ENCODE measurements at places on chromosomes 7 and 10.

- DNase-seq: peak; percentile 60
Observed at GRCh38 chr7:150368884-150369747, 494 bp downstream of the REPIN1 start.

GRCh38 chr10:8172604-8173003 is 118.1 kb downstream of the GATA3 start:
- DNase-seq: no peak

DNA sequence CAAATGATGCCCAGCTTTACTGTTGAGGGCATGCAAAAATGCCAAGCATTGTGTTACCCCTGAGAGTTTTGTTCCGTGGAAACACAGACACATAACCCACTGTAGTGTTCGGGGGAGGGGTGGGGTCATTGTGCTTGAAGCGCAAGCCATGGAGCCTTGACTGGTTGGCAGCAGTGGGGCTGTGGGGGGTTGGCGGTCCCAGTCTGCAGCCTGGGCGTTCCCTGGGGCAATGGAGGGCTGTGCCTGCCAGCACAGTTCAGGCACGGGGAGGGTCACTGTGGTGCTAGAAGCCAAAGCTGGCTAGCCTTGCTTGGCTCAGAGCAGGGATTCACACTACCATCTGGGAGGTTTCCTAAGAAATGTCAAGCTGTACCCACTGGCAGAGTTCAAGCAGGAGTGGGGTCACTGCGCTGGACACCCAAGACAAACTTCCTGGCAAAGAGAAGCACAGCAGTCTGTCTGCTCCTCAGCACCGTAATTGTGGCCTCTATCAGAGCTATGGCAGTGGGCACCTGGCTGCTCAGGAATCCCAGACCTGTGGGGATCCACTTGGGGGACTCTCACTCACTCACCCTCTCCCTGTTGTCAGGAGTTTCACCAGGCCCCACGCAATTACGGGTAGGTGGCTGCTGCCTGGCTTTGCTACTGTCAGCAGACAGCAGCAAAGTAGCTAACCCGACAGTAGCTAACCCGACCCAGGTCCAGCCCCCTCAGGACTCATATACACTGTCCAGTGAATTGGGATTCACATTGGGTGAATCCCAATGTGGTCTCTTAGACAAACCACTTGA is 292.4 kb downstream of the ZWINT start:
- no peak for DNase-seq

- DNase-seq: no peak
Observed at GRCh38 chr7:21304808-21305375, 123.0 kb upstream of the SP4 start.

DNA sequence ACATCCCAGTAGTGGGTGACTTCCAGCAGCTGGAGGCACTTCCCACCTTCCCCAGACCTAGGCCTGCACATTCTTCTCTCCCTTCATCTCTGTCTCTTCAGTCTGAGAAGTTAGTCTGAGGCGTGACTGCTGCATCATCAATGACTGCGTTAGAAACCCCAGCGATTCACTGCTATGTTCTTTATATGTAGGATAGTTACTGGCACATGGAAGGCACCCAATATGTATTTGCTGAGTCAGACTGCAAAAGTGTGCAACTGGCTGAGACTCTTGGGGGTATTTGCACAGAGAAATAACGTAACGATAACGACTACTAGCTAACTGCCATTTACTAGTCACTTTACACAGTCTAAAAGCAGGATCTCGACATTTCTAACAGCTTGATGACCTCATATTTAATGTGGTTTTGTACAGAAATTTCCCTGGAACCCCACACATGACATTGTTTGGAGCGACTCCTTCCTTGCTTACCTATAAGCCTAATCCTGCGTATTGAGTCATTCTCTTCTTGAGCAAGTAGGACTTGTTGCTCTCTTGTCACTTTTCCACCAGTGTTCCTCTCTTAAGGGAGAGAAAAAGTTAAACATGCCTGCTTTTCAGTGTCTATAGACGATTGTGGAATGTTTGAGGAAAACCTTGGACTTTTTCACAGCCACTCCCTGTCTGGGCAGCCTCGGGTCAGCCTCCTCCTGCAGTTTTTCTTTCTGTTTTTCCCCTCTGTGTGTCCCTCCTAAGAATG is 45.5 kb downstream of the THNSL1 start:
- no peak for DNase-seq

DNA sequence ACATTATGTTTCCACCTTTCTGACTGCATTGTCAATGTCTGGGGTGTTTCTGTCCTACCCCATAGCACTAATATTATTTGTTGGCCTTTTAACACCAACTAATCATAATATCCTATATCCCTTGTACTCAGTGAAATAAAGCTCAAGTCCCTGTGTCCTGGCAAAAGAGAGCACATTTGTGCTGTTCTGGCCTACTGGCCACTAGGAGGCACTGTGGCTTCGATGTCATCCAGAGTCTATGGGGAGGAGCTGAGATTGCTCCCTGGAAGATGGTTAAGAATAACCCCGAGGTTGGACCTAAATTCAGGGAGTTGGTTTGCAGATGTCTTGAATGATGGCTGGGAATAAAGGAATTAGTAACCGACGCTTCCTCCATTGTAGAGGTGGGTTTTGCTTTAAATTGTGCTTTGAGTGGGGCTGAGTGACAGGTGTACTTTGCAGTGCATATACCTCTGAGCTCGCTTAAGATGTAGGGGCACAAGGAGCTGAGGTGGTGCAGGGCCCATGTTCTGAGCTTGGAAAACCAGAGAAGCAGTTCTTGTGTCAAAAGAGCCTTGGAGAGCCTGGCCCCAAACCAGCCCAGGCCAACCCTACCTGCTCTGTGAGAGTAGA is 191.2 kb upstream of the PRSS1 start:
- DNase-seq: peak; percentile 9

GRCh38 chr10:35712486-35712885 is 70.4 kb upstream of the FZD8 start:
- no peak for DNase-seq

- no peak for DNase-seq
Observed at GRCh38 chr7:17502213-17503060, 204.0 kb downstream of the AHR start.

GRCh38 chr7:35645691-35646090 is 49.2 kb downstream of the HERPUD2 start:
- DNase-seq: no peak

- no peak for DNase-seq
Observed at GRCh38 chr7:13327669-13328068, 640.2 kb downstream of the ARL4A start.

DNA sequence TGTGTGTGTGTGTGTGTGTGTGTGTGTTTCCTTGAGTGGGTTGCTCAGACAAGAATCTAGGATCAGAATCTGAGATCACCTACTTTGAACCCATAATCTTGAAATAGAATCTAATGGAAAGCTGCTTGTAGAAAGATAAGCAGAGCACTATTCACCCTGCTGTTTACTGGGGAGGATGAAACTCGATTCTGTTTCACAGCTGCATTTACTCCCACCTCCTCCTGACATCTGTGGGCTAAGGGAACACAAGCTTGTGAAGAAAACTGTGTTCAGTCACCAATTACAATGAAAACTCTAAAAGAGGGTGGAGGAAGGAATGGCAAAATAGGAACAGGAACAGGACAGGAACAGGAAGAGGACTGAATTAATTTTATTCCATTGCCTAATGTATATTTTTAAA is 269.5 kb downstream of the TSPAN12 start:
- DNase-seq: no peak

DNA sequence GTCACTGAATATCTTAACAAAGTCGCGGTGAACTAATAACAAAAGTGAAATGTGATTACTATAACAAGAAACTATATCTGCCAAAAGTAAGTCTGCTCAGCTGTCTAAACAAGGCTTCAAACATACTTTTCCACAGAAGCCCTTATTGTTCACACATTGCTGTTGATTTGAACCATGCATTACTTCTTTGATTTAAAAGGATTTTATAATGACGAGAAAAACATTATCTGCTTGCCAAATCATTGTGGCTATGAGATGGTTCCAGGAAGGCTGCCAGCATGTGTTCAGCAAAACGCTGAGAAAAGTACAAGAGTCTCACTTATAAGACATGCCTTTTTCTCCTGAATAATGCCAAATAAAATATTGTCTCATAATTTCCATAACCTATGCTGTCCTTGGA is 24.4 kb downstream of the RNF133 start:
- no peak for DNase-seq

- peak; percentile 84 for DNase-seq
Observed at GRCh38 chr7:98251601-98252424, at the start of gene TECPR1. Gene TECPR1 (minus strand): TSS chr7:98252232. CDS start chr7:98246146, 6,086 bp downstream.

GRCh38 chr10:101228153-101228965 is 904 bp downstream of the LBX1 start:
- DNase-seq: no peak

- no peak for DNase-seq
Observed at GRCh38 chr10:108782411-108782810, 1140.9 kb downstream of the XPNPEP1 start.

DNA sequence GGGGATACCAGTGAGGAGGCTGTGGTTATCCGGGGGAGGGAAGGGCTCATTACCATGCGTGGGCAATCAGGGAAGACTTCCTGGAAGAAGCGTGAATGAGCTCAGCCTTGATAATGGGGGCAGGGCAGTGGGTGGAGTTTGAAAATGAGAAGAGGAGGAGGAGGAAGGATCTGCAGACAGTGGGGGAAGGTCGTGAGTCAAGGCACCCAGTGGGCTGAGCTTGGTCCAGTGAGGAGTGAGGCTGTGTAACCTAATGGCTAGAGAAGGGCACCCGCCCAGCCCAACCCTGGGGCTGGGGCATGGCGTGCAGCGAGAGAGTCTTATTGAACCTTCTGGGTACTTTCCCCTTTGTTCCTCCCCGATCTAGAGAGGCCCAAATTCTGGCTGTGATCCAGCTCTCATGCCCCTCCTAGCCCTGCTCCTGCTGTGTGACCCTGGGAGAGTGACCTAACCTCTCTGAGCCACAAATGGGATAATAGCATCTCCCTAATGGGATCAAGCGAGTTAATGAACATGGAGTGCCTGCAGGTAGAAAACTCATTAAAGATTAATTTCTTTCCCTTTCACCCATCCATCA is 31.5 kb downstream of the CLIP2 start:
- DNase-seq: no peak

DNA sequence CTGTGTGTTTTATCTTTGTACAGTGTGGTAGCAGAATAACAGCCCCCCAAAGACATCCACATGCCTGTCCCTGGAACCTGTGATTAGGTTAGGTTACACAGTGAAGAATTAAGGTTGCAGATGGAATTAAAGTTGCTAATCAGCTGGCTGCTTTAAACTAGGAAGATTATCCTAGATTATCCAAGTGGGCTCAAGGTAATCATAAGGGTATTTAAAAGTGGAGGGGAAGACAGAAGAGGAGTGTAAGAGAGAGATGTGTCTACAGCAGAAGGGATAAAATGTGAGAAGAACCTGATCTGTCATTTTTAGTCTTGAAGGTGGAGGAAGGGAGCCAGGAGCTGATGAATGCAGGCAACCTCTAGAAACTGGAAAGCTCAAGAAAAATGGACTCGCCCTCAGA is 117.6 kb downstream of the ARHGAP22 start:
- DNase-seq: no peak

DNA sequence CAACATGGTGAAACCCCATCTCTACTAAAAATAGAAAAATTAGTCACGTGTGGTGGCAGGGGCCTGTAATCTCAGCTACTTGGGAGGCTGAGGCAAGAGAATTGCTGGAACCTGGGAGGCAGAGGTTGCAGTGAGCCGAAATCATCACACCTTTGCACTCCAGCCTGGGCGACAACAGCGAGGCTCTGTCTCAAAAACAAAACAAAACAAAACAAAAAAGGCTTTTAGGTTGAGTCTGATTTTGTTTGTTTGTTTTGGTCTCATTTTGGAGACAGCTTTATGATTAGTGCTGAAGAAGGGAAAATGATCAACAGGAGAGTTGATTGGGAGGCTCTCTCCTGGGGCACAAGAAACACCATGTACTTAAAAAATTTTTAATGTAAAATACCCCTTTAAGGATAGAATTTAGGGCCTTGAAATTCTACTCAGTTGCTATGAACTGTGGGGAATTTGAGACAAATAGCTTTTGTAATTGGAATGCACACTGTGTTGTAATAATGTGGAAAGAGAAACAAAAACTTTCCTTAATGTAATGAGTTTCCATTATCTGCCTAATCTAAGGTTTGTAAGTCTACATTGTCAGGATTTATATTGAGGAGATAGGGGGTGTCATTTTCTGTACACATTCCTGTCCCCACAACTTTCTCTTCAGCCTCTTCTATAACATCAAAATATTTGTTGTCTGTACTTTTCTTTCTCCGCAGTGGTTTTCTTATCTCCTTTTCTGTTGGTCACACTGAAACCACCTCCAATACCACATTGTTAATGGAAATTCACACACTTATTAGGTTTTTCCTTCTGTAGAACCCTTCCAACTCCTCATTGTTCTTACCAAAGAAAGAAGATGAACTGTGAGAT is 41.3 kb downstream of the ARID5B start:
- no peak for DNase-seq

- no peak for DNase-seq
Observed at GRCh38 chr7:59079-60016, 133.0 kb upstream of the FAM20C start.

DNA sequence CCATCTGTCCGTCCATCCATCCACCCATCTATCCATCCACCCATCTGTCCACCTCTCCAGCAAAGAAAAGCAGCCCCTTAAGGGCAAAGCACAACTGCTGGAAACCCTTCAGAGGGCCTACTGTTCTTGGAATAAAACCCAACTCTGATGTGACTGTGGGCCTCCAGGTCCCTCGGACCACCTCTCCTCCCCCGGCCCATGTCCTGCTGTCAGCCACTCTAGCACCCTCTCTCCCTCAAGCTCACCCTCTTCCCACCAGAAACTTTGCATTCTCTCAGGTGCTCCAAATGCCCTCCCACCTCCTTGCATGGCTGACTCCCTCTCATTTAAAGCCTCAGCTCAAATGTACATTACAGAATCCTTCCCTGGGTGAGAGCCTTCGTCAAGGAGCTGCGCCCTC is 110.3 kb downstream of the ARHGAP22 start:
- DNase-seq: no peak

GRCh38 chr7:17902599-17902998 is 37.7 kb downstream of the SNX13 start:
- DNase-seq: no peak

DNA sequence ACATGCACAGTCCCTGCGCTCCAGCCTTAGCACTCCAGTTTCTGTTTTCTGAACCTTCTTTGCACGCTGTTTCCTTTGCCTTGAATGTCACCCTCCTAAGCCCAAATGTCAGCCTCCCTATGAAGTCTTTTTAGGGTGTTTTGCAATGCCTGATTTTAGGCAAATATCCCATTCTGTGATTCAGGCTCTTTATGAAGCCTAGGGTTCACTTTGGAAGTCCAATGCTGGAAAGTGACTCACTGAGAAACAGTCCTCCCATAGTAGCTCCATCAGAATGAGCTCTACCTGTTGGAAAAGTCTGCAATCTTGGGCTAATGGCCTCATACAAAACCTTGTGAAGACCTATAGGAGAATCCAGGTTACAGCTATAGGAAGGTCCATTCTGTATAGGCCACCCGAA is 5.3 kb downstream of the LAMB4 start:
- no peak for DNase-seq

DNA sequence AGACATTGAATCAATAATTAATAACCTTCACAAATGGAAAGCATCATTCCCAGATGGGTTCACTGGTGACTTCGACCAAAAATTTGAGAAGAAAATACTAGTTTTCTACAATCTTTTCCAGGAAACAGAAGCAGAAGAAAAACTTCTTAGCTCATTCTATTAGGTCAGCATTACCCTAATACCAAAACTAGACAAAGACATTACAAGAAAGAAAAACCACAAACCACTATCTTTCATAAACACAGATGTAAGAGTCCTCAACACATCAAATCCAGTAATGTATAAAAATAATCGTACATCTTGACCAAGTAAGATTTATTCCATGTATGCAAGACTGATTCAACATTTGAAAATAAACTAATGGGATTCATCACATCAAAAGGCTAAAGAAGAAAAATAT is 64.0 kb upstream of the CDK1 start:
- DNase-seq: no peak

- no peak for DNase-seq
Observed at GRCh38 chr10:123928427-123928826, 36.8 kb upstream of the CPXM2 start.

Data from activated T-helper 9 cell treated with anti-CD3 and anti-CD28 coated beads, Interleukin-2, amount 50 U/mL, for 16 hours (primary cell).